NT2/D1 (cell line): ENCODE measurements at places on chromosomes 6 and 20.

- DNase-seq = no peak
Observed at GRCh38 chr6:70860045-70860444, 96.8 kb downstream of the B3GAT2 start.

- no peak for DNase-seq
Observed at GRCh38 chr20:2625062-2625461, 27.4 kb upstream of the NOP56 start.

DNA sequence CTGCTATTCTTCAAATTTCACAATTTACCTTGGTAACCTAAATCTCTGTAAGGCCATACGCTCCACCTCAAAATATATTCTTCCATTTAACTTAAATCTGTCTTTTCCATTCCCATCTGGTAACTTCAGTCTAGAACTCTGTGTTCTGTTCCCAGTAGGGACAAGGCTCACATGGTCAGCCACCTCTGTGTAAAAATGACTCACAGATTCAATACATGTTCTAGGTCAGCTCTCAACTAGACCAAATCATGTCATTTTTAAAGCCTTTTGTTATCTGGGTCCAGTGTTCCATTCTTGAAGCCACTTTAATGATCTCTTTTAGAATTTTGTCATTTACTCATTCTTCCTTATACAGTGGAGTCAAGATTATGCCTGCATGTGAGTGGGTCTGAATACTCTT lies 315.6 kb upstream of the CITED2 start:
- DNase-seq = no peak

DNA sequence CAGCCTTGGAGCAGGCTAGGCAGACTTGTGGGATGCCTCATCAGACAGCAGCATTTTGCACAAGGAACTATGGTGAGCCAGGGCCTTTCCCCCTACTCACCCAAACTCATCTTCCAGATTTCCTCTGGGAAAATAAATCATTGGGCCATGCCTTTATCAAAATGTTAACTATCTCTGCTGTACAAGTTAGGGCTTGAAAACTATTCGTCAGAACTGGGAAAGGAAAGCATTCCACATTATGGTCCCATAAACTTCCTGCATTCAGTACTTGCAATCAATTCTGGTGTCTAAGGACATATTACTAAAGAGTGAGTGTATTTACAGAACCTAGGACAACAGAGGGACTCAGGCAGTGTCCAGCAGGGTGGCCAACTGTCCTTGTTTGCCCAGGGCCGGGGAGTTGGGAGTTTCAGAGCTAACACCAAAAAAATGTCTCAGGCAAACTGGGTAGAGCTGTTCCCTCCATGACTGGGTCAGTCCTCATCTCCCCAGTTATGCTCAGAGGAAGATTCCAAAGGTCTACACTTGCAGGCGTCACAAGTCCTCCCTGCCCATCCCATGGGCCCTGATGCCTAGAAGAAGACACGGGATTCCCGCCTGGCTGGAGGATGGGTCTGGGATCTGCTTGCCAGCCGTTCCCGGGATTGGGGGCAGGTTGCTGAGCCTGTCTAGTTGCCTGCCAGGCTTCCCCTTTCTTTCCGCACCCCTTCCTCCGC lies 72.2 kb downstream of the SLC22A3 start:
- no peak for DNase-seq
